ENCODE measurements at places on chromosomes 7 and 10. TPM values are rescaled to one million over a fixed set of nuclear protein-coding genes. Genes with fewer than 3 reads are reported as not detected.

DNA sequence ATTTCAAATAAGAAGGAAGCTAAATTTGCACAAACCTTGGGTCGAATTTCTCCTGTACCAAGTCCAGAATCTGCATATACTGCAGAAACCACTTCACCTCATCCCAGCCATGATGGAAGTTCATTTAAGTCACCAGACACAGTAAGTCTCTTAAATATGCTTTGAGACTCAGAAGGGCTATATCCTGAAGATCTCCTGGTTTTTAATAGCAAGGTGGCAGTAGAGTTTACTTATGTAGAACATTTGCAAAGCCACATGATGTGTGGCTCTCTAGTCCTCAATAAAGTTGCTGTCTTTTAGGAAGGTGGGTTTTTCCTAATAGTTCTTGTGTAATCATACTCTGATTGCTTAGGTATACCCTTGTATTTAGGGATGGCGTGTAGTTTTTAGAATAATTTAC is 8.7 kb downstream of the DBF4 start:
- no peak for DNase-seq

GRCh38 chr10:78437407-78437768 is 403.7 kb downstream of the RPS24 start:
- no peak for DNase-seq

DNA sequence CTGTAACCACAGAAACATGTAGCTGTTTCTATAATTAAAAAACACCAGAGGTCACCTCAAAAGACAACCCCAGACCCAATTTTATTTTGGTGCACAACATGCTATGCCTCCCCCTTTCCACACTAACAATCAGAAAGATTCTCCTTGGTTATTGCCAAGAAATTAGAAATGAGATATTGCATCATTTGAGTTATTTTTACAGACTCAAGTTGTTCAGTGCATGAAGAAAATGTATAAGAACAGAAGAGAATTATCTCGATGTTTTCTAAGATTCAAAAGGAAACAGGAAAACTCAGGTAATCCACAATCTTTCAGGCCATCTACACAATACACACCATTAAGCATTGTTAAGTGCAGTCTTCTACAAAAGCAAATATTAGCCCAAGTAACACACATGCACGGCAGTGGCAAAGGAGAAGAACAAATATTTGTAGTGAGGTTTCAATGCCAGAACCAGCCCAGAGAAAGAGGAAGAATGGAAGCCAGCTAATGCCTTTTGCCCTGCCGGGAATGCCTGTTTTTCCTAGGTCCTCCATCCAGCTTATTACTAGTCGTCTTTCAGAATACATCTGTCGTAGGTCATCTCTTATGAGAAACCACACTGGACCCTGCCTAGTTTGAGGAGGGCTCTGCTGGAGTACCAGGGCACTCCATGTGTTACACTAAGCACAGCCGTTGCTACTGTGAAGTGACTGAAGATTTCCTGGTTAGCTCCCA is 67.6 kb upstream of the C1GALT1 start:
- DNase-seq: no peak

Gene C10orf90
- total RNA-seq: 0.38 TPM
